CD4-positive, alpha-beta T cell treated with Interleukin-4 for 1 hour (primary cell): ENCODE measurements at places on chromosomes 11 and 22.

DNA sequence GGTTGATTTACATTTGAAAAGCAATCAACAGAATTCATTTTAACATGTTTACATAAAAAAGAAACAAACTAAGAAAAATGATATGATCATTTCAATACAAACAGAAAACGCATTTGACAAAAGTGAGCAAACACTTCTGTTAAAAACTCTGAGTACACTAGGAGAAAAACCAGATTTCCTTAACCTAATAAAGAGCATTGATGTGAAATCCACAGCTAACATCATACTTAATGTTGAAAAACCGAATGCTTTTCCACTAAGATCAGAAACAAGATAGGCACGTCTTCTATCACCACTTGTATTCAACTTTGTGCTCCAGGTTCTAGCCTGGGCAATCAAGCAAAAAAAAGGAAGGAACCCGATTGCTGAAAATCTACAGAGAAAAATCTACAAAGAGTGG is 227.6 kb downstream of the SBF2 start:
- DNase-seq = no peak

DNA sequence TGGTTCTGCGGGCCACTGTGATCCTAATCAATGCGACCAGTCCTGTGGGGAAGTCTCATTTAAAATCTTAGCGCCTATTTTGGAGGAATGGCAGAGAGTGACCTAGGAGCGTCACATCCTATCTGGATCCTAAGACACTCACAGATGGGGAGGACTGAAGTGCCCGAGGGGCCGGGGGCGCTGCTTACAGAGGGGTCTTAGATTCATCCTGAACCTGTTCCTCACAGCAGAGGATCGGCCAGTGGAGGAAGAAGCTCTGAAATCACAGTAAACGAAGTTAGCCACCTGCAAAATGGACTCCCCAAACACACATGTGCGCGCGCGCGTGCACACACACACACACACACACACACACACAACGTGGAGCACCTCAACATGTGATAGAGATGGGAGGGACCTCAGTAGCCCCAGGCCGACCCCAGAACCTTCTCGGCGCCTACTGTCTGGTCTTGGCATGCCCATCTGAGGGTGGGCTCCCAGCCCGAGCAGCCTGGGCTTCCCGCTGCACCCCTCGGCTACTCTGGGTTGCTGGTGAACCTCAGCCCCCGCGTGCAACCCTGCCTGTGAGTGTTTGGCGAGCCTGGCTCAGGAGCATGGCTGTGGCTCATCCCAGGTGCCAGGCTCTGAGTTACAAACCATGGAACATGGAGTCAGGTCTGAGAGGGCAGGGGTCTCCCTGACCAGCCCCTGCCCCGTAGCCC is 613.3 kb downstream of the TBC1D22A start:
- DNase-seq = no peak

DNA sequence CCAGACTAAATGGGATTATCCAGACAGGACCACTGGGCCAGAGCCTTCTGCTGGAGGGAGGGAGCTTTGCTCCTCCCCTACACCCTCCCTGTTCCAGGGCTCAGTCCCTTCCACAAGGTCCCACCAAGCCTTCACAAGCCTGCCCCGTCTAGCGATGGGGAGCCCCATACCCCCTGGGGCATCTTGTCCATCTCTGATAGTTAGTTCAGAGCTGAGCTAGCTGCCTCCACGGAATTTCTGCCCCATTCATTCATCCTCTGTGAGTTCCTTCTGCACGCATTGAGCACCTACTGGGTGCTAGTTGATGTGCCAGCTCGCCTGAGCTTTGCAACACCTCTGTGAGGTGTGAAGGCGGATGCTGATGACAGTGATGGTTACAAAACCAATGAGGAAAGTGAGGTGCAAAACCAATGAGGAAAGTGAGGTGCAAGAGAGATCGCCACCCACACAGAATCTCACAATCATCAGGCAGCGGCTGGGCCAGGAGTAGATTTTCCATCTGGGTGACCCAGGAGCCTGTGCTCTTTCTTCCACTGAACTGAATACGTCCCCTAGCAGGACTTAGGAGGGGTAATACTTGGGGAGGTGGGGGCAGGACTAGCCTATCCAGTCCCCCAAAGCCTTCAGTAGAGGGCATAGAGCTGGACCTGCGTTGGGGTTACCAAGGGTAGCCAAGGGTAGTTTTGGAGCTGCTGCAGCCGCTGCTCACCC is 21.5 kb upstream of the CBX7 start:
- peak; percentile 70 for DNase-seq

- DNase-seq = no peak
Observed at GRCh38 chr11:1670905-1671371, 26.1 kb upstream of the KRTAP5-6 start.

- no peak for DNase-seq
Observed at GRCh38 chr11:31619980-31620379, 110.4 kb downstream of the ELP4 start.

DNA sequence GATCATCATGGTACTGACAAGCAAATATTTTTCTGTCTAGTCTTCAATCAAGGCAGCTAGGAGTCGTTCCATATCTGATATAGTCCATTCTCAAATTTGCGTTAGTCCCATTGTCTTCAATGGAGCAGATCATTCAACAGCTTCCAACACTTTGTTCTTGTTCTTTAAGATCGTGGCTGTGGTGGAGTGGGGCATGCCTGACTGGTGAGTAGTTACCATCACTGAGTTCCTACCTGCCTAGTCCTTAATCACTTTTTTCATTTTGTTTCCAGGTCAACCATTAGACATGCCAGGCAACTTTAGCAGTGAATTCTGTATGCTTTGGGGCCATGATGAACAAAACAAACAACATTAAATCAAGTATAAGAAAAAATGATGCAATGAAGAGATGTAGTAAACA is 693.1 kb upstream of the KIRREL3 start:
- no peak for DNase-seq

DNA sequence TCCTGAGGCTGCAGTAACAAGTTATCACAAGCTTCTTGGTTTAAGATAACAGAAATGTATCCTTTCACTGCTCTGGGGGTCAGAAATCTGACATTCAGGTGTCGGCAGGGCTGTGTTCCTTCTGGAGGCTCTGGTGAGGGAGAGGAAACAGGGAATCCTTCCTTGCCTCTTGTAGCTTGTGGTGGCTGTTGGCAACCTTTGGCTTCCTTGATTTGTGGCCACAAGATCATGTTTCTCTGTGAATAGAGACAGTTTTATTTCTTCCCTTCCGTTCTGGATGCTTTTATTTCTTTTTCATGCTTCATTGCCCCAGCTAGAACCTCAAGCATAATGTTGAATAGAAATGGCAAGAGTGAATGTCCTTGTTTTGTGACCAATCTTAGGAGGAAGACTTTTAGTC is 44.0 kb downstream of the MPPED1 start:
- no peak for DNase-seq

DNA sequence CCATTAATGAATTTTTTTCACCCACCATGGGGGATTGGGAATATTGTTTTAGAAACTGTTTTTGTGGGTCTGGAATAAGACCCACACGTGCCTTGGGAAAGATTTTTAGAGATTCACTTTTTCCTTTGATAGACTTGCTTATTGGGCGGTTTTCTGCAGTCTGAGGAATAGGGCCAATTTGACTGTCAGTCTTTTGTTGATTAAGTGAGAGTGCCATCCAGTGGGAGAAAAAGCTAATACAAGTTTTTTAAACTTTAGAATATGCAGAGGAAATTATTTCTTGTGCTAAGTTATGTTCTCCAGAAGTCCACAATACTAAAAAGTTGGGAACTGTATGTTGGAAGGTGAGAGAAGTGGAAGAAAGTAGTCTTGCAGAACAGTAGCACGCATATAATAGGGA is 56.1 kb downstream of the PRMT3 start:
- no peak for DNase-seq
